Head of caudate nucleus (tissue), 42 donors: ENCODE measurements at places on chromosomes 3 and 15.

- DNase-seq = no peak
Observed at GRCh38 chr15:98720031-98720430, 71.7 kb downstream of the IGF1R start.

DNA sequence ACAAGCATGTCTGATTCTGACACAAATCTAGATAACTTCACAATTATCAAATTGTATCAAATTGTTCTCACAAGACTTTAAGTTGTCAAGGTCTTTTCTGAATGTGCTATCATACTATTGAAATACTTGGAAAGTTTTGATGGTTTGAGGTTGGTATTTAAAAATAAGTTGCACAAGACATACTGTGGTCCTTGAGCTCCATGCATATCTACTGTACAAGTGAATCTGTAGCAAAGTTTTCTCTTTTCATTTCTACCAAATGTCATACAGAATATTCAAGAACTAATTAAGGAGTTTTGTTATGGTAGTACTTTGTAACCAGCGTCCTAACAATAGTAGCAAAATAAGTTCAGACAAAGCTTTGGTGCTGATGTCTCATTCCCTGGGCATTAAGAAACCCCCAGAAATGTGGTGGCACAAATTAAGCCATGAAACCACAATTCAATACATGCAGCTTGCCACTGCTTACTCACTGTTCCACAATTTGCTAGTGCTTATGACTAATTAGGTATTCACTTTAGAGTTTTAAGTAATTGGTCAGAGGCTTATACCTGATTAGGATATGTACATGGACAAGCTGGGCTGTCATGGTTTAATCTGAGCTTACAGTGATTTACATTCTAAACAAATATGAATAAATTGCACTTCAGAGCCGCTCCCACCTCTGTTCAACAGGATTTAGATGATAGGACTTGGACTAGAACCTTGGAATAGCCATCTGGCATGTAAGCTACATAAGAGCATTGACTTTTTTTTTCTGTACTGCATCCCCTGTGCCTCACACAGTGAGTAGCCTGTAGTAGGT, 8.8 kb downstream of the TBC1D23 start:
- no peak for DNase-seq

GRCh38 chr3:32420126-32421038, 28.7 kb downstream of the CMTM7 start:
- no peak for DNase-seq

DNA sequence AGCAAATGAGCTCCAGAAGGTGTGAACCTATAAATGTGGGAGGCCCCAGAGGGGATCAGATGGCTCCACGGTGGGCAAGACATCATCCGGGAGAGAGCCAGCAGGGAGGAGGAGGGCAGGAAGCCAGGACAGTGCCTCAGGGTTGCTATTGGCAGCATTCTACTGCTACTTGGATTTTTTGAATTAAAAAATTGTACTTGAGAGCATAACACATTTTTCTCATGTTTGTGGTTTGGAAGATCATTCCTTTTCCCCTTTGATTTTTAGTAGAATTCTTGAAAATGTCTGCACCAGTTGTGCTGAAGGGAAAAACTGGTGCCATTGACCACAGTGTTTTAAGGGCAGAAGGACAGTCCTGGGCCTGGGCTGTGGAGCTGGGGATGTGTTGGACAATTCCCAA, 59.2 kb downstream of the LYZL4 start:
- DNase-seq = no peak

- no peak for DNase-seq
Observed at GRCh38 chr3:112136046-112136445, 3.0 kb upstream of the GCSAM start.

DNA sequence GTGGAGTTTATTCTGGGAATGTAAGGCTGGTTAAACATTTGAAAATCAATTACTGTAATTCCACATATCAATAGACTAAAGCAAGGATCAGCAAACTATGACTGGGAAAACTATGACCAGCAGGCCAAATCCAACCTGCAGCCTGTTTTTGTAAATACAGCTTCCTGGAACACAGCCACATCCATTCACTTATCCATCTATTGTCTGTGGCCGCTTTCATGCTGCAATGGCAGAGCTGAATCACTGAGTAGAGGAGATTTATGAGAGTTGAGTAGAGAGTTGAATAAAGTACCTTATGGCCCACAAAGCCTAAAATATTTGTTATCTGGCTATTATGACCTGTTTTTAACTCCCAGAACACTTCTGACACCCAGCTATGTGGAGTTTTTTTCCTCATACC, 12.2 kb downstream of the MYLK start:
- DNase-seq = no peak

DNA sequence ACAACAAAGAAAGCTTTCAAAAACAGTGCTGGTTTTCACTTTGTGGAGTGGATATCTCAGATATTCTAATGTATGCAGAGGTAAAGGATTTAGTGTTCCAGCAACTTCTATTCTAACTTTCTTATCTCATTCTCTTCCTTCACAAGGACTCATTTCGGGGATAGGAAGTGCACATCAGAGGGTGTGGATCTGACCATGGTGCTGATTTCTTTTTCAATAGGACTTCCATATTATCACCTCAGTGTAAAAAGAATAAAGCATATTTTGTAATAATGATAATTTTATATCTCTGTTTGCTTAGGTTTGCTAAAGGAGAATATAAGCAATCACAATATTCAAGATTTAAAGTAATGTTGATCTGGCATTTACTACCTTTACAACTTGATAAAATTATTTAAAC, 12.5 kb upstream of the CADM2 start:
- no peak for DNase-seq

DNA sequence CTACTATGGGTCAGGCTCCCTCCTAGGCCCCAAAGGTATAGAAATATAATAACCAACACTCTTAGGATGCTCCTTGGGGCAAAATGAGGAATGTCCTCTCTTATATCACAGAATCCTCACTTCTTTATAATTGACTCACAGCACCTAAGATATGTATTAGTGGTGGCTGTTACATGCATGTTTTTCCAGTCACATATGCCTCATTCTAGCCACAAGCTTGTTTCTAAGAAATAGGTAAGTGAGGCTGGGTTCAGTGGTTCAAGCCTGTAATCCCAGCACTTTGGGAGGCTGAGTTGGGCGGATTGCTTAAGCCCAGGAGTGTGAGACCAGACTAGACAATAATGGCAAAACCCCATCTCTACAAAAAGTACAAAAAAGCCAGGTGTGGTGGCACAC, 57.9 kb upstream of the PSMD6 start:
- DNase-seq = no peak

- DNase-seq = no peak
Observed at GRCh38 chr15:51494411-51495314, 127.9 kb downstream of the DMXL2 start.

DNA sequence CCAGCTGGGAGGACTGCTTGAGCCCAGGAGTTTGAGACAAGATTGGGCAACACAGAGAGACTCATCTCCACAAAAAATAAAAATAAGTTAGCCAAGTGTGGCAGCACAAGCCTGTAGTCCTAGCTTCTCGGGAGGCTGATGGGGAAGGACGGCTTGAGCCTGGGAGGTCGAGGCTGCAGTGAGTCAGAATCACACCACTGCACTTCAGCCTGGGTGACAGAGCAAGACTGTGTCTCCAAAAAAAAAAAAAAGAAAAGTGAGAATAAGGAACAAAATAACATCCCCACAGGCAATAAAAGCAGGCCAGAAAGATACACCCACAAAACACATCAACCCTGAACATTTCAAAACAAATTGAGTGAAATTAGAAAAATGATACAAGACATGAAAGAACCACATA, 48.7 kb upstream of the OCA2 start:
- DNase-seq = no peak
